8988T (cell line): ENCODE measurements at places on chromosomes 3 and 15.

GRCh38 chr3:32626631-32627030, 56.0 kb upstream of the DYNC1LI1 start:
- no peak for DNase-seq

DNA sequence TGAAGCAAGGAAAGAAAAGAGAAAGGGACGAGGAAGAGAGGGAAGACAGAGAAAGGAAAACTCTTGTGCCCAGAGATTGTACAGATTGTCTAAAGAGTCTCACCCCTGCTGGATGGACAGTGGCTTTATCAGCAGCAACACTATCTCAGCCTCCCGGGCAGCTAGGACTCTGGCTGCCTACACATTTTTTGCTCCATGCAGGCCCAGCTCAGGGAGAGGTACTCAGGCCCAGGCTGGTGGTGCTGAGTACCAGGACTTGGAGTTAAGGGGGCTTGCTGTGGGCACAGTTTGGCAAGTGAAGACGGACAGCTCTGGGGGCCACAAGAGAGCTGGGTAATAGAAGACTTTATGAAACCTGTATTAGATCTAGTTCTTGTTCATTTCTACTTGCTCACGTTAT, 19.1 kb upstream of the RHCG start:
- no peak for DNase-seq

DNA sequence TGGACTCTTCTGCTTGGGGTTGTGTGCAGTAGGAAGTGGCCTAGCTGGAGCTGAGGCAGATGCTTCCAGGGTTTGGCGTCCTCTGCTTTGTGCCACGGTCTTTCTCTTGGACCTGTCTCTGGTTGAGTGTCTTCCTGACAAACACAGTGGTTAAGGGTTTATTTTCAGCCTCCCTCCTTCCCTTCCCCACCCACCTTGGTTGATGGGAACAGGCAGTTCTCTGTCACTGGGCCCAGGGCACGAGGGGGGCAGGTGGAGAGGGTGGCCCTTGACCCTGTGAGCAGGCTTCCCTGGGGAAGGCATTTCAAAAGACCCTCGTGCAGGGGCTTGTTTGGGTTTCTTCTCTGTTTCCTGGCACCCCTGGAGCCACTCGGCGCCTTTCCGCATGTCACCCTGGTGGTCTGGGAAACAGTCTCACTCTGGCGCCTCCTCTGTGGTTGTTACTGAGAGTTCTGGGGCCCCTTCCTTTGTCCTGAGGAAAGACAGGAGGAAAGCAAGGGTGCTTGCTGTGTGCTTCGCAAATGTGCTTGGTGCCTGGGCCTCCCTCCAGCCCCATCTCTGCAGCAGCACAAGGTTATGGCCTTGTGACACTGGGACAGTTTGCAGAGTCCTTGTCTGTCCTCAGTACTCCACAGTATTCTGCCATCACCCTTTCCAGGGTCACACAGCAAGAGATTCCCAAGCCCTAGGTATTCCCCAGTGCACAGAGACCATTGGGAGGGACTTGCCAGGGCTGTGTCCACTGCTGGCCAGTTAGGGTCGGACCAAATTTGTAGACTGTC, 10.3 kb upstream of the STAB1 start:
- DNase-seq = no peak

DNA sequence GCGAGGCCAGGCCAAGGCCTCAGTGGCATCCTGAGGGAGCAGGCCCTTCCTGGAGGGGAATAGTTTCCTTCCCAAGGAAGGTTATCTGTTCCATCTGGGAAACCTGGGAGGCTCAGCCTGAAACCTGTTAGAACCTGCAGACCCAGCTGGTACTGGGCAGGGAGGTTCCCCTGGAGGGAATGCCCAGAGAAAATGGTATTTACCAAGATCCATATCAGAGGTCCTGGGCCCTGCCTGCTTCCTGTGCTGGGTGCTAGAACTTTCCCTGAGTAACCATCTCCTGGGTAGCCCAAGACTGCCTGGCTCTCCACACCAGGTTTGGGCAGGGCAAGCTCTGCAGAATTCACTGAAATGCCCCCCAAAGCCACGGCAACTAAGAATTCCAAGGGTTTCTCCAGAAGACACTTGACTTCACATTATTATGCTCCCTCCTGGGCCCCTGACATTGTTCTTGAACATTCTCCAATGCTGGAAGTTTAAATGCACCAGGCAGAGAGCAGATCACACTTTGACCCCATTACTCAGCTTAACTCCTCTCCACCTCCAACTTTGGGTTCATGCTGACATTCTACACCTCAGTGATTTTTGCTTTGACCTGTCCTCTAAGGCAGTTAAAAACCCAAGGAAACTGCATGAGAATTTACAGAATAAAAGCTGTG, 2.0 kb downstream of the CA12 start:
- no peak for DNase-seq

- no peak for DNase-seq
These were observed 248.9 kb downstream of the ZMAT3 start for GRCh38 chr3:178822722-178823121.

- no peak for DNase-seq
These were observed 24.8 kb upstream of the RHO start for GRCh38 chr3:129503471-129504291.

DNA sequence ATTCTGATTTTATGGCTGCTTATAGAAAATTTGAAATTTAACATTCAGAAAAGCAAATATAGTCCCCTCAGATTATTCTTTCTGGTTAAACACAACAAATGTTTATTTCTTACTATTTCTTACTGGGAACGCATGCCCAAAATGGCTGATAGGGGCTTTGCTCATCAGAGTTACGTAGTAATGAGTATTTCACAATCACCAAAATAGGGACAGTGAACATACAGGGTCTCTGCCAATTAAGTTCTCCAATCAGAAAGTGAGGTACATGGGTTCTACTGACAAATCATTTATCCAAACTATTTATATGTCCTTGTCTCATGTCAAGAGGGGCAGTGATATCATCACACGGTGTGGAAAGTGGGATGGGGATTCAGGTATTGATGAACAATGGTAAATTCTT, 154.5 kb downstream of the BCHE start:
- DNase-seq = no peak

GRCh38 chr3:16028604-16029003, 145.9 kb upstream of the GALNT15 start:
- DNase-seq = no peak

GRCh38 chr3:130925628-130926027, 31.7 kb downstream of the ATP2C1 start:
- no peak for DNase-seq

- DNase-seq = no peak
These were observed 9.8 kb downstream of the SRGAP3 start for GRCh38 chr3:9239680-9240079.

DNA sequence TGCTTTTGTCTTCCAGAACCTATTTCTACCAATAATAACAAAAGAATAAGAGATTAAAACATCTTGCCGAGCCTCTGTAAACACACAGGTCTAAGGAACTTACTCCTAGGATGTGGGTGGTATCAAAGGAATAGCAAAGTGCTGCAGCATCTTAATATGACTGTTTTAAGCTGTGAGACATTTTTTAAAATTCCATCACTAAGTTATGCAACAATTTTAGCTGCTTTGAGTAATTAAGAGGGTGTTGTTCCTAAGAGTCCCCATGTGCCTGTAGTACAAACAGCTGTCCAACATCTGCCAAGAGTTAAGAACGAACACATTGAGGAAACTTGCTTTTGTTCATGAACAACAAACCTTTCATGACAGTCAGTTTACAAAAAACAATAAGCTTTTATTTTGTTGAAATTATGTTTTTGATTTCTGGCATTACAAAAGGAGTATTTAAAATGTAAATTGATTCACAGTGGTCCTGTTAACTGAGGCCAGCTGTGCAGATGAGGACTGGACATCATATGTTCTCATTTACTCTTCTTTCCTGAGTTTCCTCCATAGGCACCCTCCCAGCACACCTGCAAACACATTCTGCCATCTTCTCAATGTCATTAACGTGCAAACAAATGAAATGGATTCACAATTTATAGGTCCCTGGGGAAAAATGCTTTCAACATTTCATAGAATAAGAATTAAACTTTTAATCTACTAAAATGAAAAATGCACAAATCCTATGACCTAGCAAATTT, 337.3 kb upstream of the ARHGEF26 start:
- no peak for DNase-seq

DNA sequence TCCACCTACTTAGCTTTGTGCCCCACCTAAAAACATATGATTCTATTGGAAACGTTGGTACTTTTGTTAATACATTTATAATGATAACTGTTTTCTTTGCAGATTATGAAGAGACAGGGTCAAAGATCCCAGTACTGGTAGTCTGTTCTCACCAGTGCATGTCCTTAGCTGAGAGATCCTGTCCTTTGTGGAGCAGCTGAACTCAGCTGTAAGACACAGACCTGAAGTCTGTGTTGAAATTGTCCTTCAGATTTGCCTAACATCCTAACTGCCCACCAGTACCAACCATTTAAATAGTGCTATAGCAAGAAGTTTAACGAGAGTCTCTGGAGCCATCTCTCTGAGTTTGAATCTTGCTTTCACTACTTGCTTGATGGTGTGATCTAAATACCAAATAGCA, 398.7 kb downstream of the FEZF2 start:
- no peak for DNase-seq

DNA sequence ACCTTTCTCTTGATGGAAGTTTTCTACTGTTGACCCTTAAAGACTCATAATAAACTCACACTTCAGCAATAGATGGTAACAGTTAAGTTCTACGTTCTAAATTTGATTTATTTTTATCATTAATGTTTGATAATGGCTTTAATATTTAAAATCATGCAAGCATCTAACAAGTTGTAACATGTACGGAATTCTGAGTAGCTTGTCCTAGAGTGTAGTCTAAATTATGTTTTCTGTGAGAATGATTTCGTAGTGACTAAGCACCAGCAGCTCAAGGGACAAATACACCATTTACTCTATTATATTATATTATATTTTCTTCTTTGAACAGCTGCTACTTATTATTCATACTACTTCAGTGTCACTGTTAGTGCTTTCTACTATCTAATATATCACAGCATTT, 345.6 kb downstream of the NLGN1 start:
- DNase-seq = no peak

GRCh38 chr3:59684766-59685165, 634.9 kb upstream of the CFAP20DC start:
- DNase-seq = no peak

DNA sequence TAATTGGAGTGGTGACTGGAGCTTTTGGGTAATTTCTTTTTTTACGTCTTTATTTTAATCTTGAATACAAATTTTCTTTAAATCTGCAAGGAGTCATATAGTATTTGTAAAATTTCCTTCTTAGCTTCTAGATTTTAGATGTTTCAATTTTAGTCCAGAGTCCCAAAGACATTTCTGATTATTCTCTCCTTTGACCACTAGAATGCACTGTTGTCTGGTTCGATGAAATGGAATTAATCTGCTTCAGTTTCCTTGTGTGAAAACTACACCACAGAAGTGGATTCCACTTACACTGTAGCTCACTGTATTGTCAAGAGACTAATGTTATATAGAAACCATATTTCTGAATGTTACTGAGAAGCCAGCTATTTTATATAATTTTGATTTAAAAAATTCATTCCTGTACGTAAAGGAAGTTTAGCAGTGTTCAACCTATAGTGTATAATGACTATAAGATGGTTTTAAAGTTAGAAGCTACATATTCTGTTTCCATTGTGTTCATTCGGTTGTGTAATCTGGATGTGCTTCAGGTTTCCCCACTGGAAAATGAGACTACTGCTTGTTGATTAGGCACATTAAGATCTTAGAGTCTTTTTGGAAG, 6.1 kb downstream of the GRAMD1C start:
- DNase-seq = peak; percentile 20

- peak; percentile 67 for DNase-seq
These were observed 32.2 kb upstream of the TRH start for GRCh38 chr3:129942296-129942695.
